ENCODE measurements at places on chromosomes 11 and 22.

DNA sequence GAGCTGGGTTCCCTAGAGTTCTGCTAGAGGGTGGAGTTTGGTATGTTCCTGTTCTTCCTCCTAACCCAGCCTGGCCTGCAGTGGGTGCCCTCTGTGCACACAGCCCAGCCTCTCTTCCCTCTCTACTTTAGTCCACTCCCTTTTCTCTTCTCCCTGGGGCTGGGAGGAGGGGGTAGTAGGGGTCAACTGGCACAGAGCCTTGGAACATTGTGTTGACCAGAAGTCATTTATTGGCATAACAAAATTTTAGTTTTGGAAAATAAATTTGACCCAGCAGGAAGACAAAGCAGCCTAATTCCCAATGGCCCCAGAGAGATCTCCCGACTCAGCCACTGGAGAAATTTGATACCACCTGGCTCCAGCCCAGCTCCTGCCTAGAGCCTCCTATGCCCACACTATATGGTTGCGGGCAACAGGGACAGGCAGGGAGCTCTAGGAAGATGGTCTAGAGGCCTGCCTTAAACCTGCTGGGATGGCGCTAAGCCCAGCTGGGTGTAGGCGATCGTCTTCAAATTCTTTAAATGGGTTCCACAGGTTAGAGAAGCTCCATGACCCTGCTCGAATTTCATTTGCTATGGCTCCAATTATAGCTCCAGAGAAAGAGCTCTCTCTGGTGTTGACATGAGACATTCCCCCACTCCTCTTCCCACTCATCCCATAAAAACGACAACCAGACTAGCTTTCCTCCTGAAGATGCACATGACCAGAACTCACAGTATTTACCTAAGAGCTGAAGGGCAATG is 9.9 kb downstream of the PCSK7 start:
- DNase-seq, result peak; percentile 27

- DNase-seq, result peak; percentile 92
Measured at GRCh38 chr11:117327567-117328374, at the start of gene CEP164. Gene CEP164 (plus strand): TSS chr11:117327854. CDS start chr11:117338587, 10,733 bp downstream.

GRCh38 chr11:1410366-1411291 is 20.9 kb downstream of the BRSK2 start:
- no peak for DNase-seq

GRCh38 chr11:79198898-79199250 is 242.0 kb downstream of the TENM4 start:
- DNase-seq, result peak; percentile 70

DNA sequence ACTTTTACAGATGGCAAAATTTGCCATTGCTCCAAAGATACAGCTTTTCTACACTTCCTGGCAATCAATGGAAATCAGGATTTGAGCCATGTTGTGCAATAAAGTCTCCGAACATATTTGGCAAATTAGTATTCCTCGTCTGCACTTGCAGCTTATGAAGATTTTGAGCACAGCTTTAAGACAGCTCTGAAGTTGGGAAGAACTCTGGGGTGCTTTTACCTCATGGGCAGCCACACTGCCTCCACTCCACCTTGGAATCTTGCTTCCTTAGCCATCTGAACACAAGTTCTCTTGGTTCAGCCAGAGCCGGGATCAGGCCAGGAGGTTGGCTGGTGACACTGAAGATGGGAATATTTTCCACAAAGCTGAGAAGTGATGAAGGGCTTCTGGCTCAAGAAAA is 191.2 kb downstream of the CWF19L2 start:
- DNase-seq, result no peak

GRCh38 chr11:111225881-111226280 is 19.6 kb upstream of the POU2AF2 start:
- no peak for DNase-seq

- no peak for DNase-seq
Measured at GRCh38 chr22:19974268-19974861, 32.7 kb upstream of the TXNRD2 start.

GRCh38 chr11:11563200-11563975 is 58.4 kb downstream of the GALNT18 start:
- DNase-seq, result no peak

DNA sequence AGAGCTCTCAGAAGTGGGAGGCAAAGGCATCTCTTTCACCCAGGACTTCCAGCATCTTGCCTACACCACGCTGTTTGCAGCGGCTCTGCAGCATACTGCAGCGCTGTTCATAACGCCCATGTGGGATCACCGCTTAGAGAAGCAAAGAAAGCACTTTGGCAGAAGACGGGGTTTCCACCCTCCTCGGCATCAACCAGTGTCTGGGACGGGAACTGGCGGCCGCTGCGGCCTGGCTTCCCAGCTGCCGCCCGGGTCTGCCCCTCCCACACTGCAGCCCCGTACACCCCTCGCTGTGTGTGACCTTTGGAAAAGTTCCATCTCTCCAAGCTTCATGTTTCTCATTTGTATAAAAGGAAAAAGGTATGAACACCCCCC is 545 bp upstream of the TIRAP start:
- no peak for DNase-seq

GRCh38 chr11:78922859-78923625 is 348.4 kb upstream of the NARS2 start:
- no peak for DNase-seq

GRCh38 chr11:11948242-11948947 is 60.0 kb downstream of the DKK3 start:
- DNase-seq, result peak; percentile 59

GRCh38 chr22:24695561-24696511 is 78.7 kb downstream of the PIWIL3 start:
- DNase-seq, result no peak

- no peak for DNase-seq
Measured at GRCh38 chr22:32882774-32883530, 81.4 kb downstream of the TIMP3 start.

DNA sequence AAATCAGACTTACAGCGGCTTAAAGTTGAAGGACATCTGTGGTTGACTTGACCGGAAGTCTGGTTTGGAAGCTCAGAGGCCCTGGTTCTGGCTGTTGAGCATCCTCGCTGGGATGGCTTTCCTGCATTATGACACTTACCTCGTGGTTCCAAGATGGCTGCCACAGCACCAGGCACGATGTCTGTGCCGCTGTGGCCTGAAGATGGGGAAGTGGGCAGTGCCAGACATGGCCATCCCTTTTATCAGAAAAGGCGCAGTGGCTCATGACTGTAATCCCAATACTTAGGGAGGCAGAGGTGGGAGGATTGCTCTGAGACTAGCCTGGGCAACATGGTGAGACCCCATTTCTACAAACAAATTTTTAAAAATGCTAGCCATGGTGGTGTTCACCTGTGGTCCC is 40.5 kb downstream of the CD82 start:
- DNase-seq, result no peak

DNA sequence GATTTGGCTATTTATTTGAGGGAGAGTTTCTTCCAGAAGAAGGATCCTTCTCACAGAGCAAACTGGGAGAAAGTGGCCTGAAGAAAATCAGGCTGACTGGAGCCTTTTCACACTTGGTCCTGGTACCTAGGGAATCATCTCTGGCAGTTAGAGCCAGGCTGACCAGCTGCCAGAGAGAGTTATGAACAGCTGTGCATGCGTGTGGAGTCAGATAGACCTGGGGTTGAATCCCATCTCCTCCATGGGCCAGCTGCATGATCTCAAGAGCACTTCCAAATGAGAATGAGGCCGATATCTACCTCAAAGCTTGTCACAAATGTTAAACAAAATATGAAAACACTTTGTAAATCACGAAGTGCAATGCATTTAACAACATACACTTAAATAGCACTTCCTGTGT is 390.0 kb downstream of the TENM4 start:
- no peak for DNase-seq

GRCh38 chr11:65595543-65596281 is at the start of gene KCNK7:
Gene KCNK7 (minus strand): TSS chr11:65595800. CDS start chr11:65595772, 28 bp downstream.
- DNase-seq, result no peak

DNA sequence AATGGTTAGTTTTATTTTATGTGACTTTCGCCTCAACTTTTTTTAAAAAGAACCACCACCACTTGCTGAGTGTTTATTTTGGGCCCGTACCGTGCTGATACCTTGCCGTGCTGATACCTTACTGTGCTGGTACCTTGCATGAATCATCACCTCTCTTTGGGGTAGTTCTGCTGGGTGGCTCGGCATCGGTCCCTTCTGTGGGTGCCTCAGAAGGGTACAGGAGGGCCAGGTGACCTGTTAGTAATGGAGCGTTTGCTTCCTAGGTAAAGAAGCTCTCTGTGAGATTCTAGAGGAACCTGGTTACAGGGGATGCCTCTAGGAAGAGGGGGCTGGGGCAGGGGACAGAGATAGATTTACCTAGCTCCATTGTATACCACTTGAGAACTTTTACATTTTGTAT is 17.1 kb downstream of the TOM1 start:
- DNase-seq, result no peak

- no peak for DNase-seq
Measured at GRCh38 chr11:65157336-65157735, 12.7 kb upstream of the SPDYC start.

- DNase-seq, result peak; percentile 77
Measured at GRCh38 chr11:27158456-27159334, 118.1 kb downstream of the BBOX1 start.

DNA sequence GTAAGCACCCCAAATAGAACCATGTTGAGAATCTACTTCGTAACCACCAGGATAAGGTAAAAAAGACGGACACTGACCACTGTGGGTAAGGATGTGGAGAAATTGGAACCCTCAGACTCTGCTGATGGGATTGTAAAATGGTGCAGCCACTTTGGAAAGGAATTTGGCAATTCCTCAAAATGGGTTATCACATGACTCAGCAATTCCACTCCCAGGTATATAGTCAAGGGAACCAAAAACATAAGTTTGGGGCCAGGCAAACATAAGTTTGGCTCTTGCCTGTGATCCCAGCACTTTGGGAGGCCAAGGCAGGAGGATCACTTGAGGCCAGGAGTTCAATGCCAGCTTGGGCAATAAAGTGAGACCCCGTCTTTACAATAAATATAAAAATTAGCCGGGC is 5.1 kb upstream of the CABP2 start:
- DNase-seq, result no peak

- DNase-seq, result peak; percentile 40
Measured at GRCh38 chr11:133134314-133135173, 397.8 kb downstream of the OPCML start.

GRCh38 chr11:69293819-69294505 is at the start of gene MYEOV:
Gene MYEOV (plus strand): TSS chr11:69294155. CDS start chr11:69295355, 1,200 bp downstream.
- DNase-seq, result peak; percentile 46

DNA sequence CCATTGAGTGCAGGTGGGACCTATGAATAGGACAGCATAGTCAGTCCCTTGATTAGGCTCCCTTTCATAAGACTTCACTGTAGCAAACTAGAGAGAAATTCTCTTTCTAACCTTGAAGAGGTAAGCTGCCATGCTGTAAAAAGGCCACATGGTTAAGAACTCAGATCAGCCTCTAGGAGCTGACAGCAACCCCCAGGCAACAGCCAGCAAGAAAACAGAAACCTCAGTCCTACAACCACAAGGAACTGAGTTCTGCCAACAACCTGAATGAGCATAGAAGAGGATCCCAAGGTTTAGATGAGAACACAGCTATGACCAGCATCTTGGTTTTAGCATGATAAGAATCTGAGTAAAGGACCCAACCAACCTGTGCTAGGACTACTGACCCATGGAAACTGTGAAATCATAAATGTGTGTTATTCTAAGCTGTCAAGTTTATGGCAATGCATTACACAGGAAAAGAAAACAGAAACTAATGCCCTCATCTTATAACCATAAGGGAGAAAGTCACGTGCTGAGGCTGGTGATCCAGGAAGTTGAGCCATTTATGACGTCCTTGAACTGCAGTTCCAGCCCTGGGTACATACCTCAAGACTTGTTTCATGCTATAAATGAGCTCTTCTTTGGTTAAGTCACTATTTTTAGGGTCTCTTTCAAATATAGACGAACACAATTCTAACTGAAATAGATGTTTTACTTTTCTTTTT is 43.3 kb downstream of the RAB38 start:
- DNase-seq, result no peak

DNA sequence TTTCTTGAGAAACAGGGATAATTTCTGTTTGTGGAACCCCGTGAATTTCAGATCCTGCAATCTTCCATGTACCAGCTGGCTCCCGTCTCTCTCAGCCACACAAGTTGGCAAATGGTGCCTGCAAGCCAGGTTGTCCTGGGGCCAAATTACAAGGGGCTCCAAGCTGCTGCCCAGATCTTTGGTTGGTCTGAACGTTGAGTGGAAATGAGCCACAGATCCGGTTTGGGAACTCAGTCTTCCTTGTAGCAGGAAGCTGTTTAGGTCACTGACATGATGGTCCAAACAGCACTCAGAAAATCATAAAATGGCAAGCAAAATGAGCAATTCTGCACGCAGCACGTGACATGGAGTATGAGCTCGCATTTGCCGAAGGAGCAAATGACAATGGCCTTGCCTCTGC is 1496.4 kb downstream of the TBC1D22A start:
- DNase-seq, result no peak
